ENCODE measurements at places on chromosomes 1 and 21. TPM values are rescaled to one million over a fixed set of nuclear protein-coding genes. Genes with fewer than 3 reads are reported as not detected.

DNA sequence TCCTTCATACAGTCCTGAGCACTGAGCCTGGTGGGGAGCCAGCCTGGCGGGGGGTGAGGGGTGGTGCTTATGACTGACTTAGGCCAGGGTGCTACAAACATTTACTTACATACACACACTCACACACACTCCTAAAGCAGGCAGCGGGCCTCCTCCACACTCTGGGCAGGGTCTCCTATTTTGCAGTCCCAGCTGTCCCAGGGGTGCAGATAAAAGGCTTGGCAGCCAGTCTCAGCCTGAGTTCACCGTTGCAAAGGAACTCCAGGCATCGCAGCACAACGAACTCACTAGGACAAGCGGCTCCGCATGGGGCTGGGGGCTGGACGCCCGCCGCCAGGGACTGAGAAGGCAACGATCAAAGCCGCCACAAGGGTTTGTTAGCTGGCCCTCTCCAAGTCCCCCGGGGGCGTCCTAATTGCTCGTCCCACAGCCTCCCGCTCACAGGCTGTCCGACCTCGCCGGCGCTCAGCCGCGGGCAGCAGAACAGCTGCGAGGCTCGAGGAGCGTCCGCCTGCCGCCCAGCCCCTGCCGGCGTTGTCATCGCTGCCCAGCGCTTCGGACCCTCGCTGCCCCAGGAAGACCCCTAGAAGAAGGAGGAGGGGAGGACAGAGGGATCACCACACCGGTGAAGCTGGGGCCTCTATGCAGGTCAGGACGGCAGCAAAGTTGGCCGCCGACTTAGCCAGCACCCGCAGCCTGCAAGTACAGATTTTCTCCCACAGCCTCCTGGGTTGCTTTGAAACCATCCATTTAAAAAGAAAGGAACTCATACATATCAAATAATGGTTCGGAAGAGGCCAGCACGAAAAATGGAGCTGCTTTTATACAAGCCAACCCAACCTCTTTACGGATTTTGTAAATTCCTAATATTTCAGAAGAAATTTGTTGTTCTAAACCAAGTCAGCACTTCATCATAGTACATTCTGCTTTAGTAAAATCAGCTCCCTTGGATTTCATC is 6.2 kb downstream of the BARHL2 start:
- no peak for DNase-seq

DNA sequence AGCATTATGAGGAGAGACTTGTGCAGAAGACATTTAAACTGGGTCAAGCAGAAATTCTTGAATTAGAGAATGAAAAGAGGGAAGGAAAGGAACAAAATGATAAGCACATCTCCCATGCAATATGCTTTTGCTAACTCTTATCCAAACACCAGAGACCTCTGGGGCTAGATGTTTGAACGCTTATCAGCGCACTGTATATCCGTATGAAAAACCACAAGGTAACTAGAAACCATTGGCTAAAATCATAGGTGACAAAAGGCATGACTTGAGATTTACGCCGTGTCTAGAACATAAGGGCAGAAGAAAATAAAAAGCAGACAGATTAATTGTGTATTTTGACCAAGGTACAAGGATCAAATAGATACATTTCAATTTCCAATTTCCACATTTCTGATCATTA is 38.0 kb upstream of the TIAM1 start:
- DNase-seq, result no peak

DNA sequence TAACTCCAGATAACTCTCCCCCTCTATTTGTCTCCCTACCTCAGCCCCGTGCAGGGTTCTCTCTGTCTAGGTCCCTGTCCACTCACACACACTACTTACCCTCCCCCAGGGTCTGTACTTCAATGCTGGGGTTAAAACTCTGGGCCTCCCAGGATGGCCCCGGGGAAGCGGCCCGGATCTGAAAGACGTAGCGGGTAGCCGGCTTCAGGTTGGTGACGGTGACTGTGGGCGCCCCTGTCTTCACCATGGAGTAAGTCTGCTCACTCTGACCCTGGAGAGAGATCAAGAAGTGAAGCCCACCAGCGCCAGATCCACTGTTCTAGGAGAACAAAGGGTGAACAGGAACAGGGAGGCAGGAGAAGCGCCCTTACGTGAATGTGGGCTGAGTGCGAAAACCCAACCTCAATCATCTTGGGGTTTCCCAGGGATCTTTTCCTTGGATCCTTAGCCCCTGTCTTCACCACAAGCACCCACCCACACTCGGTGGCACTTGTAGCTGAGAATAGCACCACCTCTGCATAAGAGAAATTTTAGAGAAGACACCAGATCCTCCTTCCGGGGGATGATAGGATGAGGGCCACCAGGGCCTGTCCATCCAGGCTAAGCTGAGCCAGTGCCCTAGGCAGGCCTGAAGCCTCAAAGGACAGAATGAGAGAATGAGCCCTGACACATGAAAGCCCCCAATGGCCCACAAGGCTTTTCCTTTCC is 33.5 kb downstream of the EPHA10 start:
- DNase-seq, result peak; percentile 52

DNA sequence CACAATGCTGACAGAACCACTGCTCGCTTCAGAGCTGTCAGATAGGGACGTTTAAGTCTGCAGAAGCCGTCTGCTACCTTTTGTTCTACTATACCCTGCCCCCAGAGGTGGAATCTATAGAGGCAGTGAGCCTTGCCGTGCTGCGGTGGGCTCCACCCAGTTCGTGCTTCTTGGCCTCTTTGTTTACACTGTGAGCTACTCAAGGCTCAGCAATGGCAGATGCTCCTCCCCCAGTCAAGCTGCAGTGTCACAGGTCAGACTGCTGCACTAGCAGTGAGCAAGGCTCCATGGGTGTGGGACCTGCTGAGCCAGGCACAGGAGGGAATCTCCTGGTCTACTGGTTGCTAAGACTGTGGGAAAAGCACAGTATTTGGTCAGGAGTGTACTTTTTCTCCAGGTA is 47.1 kb downstream of the LEPR start:
- no peak for DNase-seq

The BTBD19 gene
- total RNA-seq, result 43.4 TPM

DNA sequence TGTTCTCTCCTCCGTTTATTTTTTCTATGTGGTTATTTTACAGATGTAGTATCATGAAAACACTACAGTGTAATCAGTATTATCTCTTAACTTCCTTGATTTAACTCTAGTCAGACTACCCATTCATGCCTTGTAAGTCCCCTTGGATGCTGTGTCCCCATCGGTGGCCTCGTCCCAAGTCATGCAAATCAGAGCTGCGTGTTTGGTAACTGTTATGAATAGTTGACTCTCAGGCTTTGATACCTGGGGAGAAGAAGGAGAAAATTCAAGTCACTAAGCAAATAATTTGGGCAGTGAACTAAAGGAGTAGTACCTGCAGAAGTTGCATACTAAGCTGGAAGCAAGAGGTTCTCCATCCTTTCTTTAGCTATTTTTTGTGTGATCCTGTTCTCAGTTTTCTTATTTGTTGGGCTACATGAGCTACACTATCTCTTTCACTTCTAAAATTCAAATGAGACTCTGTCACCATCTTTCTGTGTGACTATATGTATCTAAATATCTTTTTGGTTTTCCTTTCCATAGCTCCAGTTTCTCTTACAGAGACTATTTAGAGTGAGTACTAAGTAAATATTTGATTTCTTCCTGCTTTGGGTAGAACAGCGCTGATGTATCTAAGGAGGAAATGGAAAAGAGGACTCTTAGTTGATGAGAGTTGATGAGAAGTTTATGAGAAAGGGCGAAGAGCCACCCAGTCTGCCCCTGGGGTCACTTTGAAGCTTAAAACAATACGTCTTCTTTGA is 50.9 kb downstream of the VANGL2 start:
- DNase-seq, result no peak

DNA sequence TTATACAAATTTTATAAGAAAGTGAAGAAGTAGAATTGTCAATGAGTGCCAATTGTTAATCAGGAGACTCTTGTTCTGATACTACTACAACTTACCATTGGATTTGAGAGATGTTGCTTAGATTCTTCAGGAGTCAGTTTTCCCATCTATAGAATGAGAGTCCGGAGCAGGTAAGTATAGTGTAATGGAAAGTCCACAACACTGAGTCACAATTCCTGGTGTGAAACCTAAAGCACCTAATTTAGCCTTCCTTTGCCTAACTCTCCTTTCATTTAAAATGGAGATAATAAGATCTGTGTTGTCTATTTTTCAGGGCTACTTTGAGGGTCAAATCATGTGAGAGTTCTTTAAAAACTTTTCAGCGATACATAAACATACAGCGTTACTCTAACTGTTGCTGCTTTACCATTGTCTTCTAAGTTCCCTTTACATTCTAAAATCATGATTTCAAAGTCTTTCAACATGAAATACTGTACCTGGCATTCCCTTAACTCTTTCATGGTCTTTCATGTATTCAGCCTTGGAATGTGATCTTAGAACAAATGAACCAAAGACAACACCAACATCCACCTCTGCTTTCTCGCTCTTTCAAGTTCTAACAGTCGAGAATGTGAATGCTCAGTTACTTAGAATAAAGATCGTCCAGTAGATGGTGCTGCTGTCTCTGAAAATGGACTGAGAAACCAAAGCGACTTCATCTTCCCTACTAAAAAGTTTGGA is 90.9 kb downstream of the SLC30A10 start:
- no peak for DNase-seq
